ENCODE measurements at places on chromosomes 11 and 22. TPM values are rescaled to one million over a fixed set of nuclear protein-coding genes. Genes with fewer than 3 reads are reported as not detected.

Gene CYB5R2
- 4.6 TPM for total RNA-seq

Gene PDE2A
- 2.9 TPM for total RNA-seq

Gene INSC
- total RNA-seq, result 1.6 TPM

Gene IGF2
- under 0.01 TPM for total RNA-seq

Gene SSTR3
- total RNA-seq, result not detected

Gene PTPN5
- not detected for total RNA-seq

Gene MAPK12
- total RNA-seq, result 28.3 TPM

Gene VPREB1
- not detected for total RNA-seq

Gene MTMR3
- 20.1 TPM for total RNA-seq

Gene LRRN4CL
- total RNA-seq, result 3.4 TPM

Gene VSIG2
- total RNA-seq, result 0.13 TPM
